ENCODE measurements at places on chromosomes 1 and 21.

- DNase-seq, result no peak
Measured at GRCh38 chr1:193569983-193570269, 383.5 kb upstream of the B3GALT2 start.

GRCh38 chr1:1989789-1990188 is 13.8 kb downstream of the CFAP74 start:
- DNase-seq, result no peak

DNA sequence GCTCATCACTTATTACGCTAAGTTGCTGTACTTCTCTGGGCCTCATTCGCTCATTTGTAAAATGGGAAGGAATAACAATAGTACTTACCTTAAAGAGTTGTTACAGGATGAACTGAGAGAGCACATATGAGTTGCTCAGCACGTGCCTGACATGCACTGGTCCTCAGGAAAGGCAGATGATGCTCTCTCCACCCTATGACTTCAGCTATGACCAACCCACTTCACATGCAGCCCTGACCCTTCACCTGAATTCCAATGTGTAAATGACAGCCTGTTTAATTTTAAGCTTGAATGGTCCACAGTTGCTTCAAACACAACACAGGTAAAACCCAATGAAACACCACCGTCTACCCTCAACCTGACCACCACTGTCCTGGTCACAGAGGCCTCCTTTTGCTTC is 32.9 kb downstream of the GADD45A start:
- DNase-seq, result no peak

GRCh38 chr1:161225178-161225533 is 704 bp upstream of the TOMM40L start:
- no peak for DNase-seq

DNA sequence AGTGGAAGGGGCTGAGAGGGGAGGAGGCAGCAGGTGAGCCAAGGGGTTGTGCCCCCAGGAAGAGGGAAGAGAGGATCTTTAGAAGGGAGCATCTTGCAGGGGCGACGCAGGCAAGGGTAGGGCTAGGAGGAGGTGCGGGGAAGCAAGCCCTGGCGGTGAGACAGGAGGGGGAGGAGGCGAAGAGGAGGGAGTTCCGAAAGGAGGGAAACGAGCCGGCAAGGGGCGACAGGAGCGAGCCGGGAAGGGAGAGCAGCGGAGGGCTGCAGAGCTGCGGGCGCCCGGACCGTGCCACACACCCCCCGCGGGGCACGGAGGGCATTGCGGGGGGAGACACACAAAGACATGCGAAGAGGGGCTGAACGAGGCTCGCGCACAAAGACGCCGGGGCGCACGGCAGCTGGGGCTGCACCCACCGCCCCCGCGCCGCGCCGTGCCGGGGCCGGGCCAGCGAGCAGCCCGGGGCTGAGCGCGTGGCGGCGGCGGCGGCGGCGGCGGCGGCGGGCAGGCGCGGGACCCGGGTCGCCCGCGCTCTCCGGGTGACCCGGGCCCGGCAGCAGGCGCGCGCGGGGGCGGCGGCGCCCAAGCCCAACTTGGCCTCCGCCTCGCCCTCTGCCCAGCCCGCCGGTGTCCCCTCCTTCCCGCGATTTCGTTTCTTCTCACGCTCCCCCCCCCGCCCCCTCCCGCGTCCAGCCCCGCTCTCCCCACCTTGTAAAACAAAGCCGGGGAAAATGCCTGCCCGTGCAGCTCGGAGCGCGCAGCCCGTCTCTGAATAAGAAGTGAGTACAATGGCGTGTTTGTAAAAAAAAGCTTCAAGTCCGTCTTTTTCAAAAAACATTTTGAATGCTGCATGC is at the start of gene KCNK2:
Gene KCNK2, plus strand, starts transcription at position 206 of the 851 bp plus-strand sequence. CDS start 649 bp downstream, outside the sequence.
- no peak for DNase-seq

DNA sequence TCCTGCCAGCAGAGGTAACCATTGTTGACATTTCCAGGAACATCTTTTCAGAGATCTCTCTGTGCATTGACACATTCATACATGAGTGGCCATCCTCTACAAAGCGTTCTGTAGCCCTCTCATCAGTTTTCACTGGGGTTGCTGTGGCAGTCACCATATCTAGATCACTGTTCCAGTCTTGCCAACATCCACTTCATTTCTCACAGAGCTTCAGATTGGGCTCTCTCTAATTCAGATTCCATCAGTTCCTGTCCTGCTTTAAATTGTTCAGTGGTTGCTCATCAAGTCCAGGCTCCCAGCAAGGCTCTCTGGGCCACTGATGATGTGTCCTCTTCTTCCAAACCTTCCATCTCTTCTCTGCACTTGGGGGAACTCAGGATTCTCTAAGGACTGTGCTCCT is 173.7 kb downstream of the KCNJ6 start:
- no peak for DNase-seq

GRCh38 chr1:1100296-1100695 is 15.6 kb downstream of the C1orf159 start:
- no peak for DNase-seq

DNA sequence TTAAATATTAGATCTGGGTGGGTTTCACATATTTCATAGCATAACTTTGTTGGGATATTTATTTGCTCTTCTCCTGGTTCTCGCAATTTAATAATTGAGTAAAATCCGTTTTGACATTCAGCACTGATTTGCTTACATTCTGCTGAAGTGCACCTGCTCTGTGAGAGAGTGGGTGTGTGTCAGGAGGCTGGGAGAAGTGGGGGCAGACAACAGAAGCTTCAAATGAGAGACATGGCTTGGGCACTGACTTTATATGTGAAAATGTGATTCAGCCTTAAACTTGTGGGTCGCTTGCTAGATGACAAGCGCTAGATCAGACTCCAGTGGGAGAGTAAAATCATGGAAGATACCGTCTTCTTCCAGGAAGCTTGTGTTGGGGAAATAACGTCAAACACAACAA is 32.4 kb upstream of the KCNA2 start:
- DNase-seq, result no peak

DNA sequence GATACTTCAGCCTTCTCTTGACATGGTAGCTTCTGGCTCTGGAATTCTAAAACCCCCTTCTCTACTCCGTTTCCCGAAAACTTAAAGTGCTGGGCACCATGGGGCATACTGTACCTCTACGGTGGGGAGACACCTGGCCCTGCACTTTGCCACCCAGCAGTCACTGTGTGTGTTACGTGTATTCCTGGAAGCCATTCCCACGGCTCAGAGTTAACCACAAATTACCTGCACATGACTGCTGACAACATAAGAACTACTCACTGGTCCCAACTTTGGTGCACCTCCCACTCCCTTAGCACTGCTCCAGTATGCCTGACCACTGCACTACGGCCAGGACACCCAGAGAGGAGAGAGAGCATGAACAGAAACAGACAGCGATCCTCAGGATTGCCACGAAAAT is 29.4 kb upstream of the TMPRSS2 start:
- DNase-seq, result no peak

DNA sequence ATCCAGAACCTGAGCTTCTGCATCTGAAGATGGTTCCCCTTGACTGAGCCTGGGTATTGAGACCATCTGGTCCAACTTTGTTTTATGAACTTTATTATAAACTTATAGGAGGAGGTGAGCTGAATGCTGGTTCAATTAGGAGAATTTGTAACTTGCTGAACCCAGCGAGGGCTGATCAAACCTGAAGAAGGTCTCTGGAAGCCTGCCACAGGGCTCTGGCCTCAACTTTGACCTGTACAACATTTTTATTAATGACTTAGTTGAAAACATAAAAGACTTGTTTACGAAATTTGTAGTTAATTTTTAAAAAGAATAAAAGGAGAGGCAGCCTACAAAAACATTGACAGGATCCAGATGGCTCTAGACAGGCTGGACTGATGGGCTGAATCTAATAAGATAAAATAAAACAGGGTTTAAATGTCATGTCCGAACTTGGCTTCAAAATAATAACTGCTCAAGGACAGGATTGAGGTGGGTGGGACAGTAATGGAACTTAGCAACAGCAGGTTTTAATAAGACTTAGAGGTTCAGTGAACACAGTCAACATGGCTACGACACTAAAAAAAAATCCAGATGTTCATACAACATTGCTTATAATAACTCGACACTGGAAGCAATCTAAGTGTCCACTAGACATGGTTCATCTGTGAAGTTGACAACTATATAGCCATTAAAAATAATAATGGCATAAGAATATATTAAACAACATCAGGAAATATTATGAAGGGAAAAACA is 53.4 kb upstream of the GJB5 start:
- DNase-seq, result no peak

DNA sequence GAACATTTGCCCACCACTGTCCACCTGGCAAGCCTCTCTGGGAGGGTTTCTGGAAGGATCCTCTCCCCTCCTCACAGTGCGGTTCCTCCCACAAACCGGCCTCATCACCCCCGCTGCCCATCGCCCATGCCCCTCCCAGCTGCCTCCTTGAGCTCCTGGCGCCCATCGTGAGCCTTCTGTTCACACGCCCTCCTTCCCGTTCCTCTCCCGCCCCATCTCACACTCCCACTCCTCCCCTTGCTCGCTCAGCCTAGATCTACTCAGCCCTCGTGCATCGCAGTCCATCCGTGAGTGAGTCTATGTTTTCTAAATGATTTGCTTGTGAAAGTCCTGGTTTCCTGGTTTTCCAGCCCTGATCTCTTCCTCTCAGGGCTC is 119.1 kb upstream of the C1orf174 start:
- no peak for DNase-seq

- no peak for DNase-seq
Measured at GRCh38 chr1:180542838-180543145, 16.0 kb upstream of the OVAAL start.

DNA sequence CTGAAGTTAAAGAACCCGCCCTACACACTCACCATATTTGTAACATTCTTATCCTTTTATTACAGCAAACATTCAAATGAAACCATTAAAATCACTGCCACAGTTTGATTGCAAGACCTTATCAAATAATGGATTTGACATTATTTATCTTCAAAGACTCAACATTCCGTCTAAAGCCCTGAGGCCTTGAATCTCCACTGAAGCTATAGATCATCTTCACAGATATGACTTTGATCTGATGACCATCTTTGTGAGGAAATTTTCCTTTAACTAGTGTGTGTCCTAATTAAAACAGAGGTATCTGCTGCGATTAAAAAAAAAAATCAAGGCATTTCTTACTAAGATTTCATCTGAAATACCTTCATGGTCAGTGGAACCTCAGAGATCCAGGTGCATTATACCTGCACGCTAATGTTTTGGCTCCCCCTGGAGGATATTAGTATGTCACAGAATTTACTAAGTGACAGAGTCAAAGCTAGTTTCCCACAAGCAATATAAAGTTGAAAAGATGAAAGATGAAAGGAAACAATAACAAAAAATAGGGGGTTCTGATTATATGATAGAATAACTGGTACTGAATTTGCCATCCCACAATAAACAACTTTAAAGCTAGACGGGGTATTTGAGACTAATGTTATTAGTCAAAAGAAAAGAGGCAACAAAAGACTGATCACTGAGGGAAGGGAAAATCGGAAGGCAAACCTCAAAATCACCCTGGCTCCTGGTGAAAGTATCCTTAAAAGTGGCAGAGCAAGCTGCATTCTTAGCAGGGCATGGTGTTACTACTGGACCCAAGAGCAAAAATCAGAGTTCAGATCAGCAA is 923.4 kb downstream of the NCAM2 start:
- no peak for DNase-seq

- DNase-seq, result no peak
Measured at GRCh38 chr1:235327559-235328270, at the start of gene ARID4B. ARID4B (minus strand) TSS chr1:235328179; CDS start chr1:235326919, 1,260 bp downstream.

- no peak for DNase-seq
Measured at GRCh38 chr1:78277253-78277652, 213.5 kb upstream of the PTGFR start.

DNA sequence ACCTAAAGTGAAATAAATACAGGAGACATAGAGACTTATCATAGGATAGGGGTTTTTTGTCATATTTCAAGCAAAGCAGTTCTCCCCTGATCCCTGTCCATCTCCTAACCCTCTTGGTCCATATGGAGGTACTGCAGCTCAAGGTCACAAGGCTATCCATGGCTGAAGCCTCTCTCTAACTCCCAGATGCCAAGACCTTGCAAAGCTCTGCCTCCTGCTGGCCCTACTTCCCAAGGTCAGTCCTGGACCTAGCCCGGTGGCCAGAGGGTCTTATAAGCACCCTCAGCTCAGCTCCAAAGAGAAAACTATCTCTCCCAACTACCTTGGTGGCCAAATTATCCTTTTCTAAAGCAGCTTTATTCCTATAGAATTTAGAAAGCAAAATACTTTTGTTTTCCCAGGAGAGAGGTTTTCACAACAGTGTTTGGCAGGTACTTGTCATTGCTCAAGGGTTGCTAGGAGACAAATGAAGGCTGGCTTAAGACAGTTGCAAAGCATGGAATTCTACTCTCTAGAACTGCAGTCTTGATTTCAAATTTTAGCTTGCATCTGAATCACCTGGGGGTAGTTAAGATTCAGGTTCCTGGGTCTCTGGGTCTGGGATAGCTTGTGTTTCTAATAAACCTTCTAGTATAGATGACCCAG is 121.5 kb downstream of the XCL2 start:
- DNase-seq, result no peak

DNA sequence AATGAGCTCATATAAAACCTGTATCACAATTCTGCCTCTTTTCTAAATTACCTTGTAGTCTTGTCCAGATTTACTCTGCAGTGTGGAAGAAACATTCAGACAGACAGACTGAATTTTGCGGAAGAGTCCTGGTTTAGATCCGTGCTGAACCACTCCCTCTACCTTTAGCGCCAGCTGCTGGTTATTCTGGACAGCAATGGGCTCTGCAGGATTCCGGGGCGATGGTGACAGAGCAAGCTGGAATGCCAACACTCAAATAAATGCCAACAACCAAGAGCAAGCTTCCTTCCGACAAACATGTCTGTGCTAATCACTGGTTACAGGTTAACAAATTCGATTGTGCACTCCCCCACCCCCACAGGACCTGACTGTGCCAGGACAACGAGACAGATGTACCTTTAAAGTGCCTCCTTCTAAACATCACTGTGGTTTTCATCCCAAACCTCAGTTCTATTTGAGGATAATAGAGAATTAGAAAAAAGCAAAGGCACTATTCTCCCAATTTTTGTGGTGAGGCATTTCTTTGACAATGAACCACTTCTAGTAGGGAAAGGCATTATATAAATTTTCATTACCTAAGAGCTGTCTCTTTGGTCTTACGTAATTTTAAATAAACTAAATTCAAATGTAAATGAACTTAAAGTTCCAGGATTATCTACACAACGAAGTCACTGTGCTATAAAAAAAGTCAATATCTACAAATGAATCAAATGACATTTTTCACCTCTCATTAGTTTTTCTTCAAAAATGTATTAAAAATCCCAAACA is 90.4 kb downstream of the INTS7 start:
- no peak for DNase-seq

DNA sequence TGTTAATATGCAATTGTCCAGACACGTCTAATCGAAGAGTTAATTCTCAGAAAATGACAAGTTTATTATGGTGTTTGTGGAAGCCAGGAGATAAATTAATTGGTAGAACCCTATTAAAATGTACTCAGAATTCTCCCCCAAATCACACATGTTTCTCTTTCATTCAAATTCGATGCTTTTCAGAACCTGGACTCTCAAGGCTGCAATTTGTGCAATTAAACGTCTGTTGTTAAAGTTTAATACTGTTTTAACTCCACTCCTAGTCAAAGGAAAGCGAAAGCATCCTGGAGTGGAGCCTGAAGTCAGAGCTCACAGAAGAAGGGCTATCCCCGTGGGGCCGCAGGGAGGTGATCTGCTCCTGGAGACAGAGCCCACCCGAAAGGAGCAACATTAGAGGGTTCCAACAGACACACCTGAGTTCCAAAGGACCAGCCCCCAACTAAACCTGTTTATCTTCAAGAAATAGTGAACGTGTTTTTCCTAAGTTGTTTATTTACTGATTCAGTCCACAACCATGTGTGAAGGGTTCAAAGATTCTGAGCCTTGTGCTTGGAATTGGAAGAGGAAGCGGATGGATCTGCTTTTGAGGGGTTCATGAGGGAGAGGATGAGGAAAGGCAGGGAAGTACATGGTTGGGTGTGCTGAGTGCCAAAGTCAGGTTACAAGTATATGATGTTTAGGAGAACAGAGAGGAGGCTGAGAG is 68.0 kb upstream of the AKT3 start:
- no peak for DNase-seq

Data from AG09319 (cell line).